ENCODE measurements at places on chromosomes 4 and X.

DNA sequence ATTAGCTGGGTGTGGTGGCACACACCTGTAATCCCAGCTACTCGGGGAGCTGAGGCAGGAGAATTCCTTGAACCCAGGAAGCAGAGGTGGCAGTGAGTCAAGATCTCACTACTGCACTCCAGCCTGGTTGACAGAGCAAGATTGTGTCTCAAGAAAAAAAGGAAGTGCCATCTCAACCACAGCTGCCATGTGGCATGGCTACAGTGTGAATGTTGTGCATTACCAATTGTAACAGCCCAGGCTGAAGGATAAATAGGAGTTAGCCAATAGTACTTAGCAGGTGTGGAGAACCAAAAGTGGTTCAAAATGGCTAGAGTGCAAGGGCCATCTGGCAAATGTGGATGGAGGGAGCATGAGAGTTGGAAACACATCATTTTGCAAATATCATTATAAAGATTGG lies 28.9 kb downstream of the SLC25A5 start:
- DNase-seq: no peak

GRCh38 chrX:71098302-71098701 lies 2.7 kb downstream of the FOXO4 start:
- peak; percentile 67 for DNase-seq

GRCh38 chr4:17493619-17494018 lies 18.3 kb downstream of the QDPR start:
- DNase-seq: no peak

GRCh38 chrX:14832586-14832985 lies 40.3 kb downstream of the FANCB start:
- no peak for DNase-seq

DNA sequence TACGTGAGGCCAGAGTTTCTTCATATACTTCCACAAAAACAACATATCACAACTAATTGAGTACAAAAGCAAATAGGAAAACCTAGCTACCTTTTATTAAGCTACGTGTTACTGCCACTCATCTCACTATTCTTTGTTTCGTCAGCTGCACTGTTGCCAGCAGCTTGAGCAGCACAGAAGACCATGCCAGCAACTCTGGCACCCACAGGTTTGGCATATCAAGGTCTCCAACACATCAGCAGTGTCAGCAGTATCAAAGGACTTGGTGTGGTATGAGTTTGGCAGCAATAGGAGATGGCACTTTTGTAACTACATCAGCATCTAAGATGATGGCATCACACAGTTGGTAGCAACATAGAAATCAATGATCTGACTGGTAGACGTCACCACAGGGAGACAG lies 30.7 kb downstream of the CDKL2 start:
- no peak for DNase-seq

- DNase-seq: no peak
These were observed 19.8 kb upstream of the SHISA3 start for GRCh38 chr4:42377497-42377896.

- no peak for DNase-seq
These were observed 30.4 kb upstream of the EMCN start for GRCh38 chr4:100548200-100548560.

- no peak for DNase-seq
These were observed 8.1 kb upstream of the SRD5A3 start for GRCh38 chr4:55337944-55338343.

GRCh38 chrX:124488412-124489161 lies 142.2 kb downstream of the SH2D1A start:
- DNase-seq: no peak

- DNase-seq: no peak
These were observed 9.9 kb downstream of the PHEX start for GRCh38 chrX:22041907-22042530.

- no peak for DNase-seq
These were observed 67.1 kb downstream of the DCLK2 start for GRCh38 chr4:150145090-150145945.

GRCh38 chr4:7970361-7970946 lies 30.8 kb upstream of the AFAP1 start:
- no peak for DNase-seq

- no peak for DNase-seq
These were observed 58.9 kb upstream of the IRS4 start for GRCh38 chrX:108795240-108795639.

DNA sequence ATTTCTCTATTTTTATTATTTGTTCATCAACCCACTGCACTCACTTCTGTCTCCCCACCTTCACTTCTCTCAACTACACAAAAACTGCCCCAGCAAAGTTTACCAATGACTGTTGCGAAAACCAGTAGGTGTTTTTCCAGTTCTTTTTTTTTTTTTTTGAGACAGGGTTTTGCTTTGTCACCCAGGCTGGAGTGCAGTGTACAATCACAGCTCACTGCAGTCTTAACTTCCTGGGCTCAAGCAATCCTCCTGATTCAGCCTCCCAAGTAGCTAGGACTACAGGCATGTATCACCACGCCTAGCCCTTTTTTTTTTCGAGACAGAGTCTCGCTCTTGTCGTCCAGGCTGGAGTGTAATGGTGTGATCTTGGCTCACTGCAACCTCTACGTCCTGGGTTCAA lies 24.1 kb upstream of the HPRT1 start:
- DNase-seq: no peak

DNA sequence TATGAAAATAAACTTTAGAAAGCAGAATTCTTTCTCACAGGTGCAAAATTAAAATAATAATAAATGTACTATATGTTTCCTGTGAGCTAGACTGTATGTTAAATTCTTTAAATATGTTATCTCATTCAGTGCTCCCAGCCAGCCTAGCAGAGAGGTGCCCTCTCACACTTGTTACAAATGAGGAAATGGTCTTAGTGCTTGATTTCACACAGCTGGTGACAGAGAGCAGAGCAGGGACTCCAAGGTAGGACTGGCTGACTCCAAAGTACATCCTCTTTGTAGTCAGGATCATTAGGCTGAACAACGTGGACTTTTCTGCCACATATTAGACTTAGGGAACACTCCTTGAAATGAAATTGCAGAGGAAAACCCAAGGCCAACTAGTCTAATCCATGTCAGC lies 72.0 kb upstream of the HHIP start:
- DNase-seq: no peak

GRCh38 chr4:125741825-125742452 lies 427.2 kb downstream of the FAT4 start:
- DNase-seq: no peak

All from stimulated activated CD8-positive, alpha-beta memory T cell treated with anti-CD3 and anti-CD28 coated beads, Interleukin-7, amount 100 ng/mL, for 4 hours (primary cell).